ENCODE measurements at places on chromosomes 12 and 14.

- no peak for DNase-seq
Measured at GRCh38 chr12:104974626-104975290, 11.4 kb upstream of the NOPCHAP1 start.

GRCh38 chr14:71583705-71584104, 348.5 kb upstream of the RGS6 start:
- DNase-seq, result no peak

- no peak for DNase-seq
Measured at GRCh38 chr12:95551913-95552516, 739 bp upstream of the USP44 start.

DNA sequence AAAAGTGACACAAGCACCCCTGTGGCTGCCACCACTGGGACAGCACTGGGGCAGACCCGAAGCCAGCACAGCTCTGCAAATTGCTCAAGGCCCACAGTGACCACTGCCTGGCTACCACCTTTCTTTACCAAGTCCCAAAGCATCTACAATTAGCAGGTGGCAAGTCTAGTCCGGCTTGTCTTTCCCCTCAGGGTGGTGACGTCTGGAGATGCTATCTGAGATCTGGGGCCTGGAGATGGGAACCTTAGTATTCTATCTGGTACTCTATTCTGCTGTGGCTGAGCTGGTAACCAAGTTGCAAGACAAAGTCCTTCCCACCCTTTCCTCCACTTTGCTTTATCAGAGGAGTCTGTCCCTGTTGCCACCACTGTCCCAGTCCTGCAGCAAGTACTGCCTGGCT, 1010.1 kb upstream of the FLRT2 start:
- DNase-seq, result no peak

DNA sequence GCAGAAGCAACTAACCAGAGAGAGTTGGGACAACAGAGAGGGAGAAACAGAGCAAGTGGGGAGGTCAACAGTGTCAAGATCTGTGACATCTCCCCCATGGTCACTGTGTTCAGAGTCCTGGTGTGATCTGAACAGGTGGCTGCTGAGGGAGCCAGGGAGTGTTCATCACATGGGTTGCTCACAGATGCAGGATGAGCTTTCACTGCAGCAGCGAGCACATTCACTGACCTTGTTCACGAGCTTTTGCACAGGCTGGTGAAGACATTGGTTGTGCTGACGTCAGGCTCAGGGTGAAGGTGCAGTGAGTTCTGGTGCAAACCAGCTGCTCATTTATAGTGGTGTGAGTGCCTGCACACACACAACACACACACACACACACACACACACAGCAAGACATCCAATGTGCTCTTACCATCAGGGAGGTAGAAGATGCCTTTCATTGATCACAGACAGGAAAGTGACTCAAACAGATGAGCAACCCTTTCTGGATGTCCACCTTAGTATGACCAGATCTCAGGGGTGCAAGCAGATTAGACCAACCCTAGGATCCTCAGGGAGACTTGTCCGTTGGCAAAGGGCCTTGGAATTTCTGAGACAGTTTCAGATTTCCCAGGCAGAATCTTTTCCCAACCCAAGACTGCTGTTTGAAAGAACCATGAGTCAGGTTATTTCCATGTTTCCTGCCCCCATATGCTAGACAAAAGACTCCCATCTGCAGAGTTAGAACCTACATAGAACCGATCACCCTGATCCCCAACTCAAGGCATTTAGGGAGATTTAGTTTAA, 44.3 kb upstream of the OR10AD1 start:
- DNase-seq, result no peak

GRCh38 chr14:60204843-60205774, 39.9 kb upstream of the DHRS7 start:
- no peak for DNase-seq

DNA sequence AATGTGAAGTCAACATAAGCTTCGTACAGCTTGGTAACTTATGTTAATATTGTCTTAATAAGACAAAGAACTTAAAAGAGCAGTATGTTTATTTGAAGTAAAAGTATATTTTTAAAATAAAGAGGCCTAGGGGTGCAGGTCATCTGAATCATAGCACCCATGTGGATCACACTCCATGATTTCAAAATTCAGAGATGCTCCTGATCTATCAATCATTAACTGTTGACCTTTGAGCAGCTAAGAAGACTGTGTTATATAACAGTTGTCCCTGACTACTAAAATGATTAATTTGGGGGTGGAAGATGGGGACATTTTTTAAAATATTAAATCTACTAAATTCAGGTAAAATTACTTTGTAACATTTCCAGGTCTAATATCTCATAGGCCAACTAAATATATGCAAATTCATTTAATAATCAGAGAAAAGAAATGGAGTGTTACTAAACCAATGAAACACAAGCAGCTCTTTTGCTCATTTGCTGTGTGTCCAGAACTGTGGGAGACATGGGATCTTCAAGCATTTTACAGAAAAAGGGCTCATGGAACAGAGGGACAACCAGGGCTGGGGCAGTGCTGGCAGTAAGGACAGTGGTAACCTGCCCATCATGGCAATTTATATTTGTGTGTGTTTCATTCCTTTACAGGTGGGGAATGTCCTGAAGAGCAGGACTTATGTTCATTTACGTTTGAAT, 120.7 kb upstream of the PCED1B start:
- no peak for DNase-seq

DNA sequence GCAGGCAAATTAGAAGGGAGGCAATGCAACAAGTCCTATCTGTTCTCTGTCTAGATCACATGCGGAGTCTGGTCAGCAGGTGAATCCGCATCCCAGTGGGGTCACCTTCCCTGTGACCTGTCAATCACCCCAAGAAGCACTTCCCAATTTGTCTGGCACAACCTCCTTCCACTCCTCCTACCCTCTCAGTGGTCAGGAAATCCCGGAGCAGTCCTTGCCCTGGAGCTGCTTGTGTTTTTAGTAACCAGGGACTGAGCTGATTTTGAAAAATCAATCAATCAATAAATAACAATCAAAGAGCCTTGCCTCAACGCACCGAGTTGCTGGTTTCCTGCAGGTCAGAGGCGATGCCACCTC, 572 bp upstream of the ACSS3 start:
- DNase-seq, result no peak

All from DMS 273 treated with DMSO at 0.1 percent for 48 hours (cell line).